ENCODE measurements at places on chromosomes 13 and 19. TPM values are rescaled to one million over a fixed set of nuclear protein-coding genes. Genes with fewer than 3 reads are reported as not detected.

The CRLF1 gene
- total RNA-seq, result 5.1 TPM

The EDDM13 gene
- not detected for total RNA-seq

The CGB5 gene
- total RNA-seq, result 0.23 TPM

The ZNF765 gene
- 4.1 TPM for total RNA-seq

The ZNF382 gene
- 0.06 TPM for total RNA-seq

The ZNF571 gene
- 1.6 TPM for total RNA-seq

The PSG11 gene
- not detected for total RNA-seq

The IRGC gene
- total RNA-seq, result not detected
